ENCODE measurements at places on chromosomes 2 and 18.

- DNase-seq, result peak; percentile 87
Measured at GRCh38 chr2:200319548-200320337, 13.2 kb downstream of the SPATS2L start.

DNA sequence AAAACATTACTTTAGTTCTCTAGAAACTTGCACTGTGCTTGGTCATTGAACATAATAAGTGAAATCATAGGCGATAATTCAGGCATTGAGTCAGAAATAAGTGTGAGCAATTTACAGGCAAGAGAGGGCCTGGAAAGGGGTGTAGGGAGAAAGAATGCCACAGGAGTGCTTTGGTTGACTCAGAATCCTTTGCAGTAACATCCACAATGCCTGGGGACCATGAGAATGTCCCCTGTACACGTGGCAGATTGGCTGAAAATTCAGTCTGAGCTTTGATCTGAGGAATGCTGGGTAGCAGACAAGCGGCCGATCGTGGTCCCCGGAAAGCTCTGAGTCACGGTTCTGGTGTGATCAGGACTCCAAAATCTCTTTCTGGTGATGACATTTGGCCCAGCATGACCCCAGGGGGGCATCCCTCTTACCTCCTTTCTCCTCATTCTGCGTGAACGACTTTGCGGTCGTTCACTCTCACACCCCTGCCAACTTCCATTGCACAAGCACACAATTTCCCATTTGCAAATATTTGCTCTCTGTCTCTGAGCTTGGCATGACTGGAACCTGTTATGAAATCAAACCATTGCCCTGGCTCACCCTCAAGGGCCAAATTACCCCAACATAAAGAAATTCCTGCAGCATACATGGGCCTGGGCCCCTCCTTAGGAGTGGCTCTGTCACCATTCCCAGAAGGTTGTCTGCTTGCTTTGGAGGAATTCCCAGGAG is 305.0 kb upstream of the EPAS1 start:
- peak; percentile 30 for DNase-seq

DNA sequence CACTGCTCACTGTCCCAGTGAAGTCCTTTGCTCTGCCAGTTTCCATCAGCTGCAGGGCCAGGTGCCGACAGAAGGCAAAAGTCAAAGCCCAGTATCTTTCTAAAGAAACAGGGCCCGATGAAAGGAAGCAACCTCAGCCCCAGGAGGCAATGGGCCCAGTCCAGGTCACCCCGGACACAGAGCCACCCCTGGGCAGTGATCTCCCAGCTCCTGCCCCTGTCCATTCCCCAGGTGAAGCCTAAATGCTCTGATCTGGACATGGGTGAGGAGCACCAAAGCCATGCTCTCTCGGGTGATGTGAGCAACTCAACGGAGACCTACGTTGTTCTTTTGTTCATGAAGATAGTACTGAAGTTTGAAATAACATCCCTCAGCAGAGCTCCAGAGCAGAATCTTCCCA is 61.6 kb downstream of the HDAC4 start:
- no peak for DNase-seq

DNA sequence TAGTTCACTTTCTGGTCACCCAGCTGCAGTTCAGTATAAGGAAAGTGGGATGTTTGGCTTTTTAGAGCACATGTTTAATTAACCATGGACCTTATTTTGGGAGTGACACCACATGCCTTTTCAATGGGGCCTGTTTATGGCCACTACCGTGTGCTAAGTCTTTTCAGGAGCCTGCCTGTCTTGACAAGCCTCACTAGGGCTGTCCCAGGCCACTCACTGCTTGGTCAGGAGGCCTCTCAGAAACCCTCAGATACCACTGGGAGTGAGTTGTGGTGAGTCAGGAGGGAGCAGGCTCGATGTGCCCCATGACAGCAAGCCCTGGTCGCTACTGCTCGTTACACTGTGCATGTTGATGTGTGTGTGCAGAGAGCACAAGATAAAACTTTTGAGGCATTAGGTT is 123.0 kb downstream of the MAP4K4 start:
- peak; percentile 84 for DNase-seq

- no peak for DNase-seq
Measured at GRCh38 chr18:69998523-69998987, 50.9 kb upstream of the CD226 start.

DNA sequence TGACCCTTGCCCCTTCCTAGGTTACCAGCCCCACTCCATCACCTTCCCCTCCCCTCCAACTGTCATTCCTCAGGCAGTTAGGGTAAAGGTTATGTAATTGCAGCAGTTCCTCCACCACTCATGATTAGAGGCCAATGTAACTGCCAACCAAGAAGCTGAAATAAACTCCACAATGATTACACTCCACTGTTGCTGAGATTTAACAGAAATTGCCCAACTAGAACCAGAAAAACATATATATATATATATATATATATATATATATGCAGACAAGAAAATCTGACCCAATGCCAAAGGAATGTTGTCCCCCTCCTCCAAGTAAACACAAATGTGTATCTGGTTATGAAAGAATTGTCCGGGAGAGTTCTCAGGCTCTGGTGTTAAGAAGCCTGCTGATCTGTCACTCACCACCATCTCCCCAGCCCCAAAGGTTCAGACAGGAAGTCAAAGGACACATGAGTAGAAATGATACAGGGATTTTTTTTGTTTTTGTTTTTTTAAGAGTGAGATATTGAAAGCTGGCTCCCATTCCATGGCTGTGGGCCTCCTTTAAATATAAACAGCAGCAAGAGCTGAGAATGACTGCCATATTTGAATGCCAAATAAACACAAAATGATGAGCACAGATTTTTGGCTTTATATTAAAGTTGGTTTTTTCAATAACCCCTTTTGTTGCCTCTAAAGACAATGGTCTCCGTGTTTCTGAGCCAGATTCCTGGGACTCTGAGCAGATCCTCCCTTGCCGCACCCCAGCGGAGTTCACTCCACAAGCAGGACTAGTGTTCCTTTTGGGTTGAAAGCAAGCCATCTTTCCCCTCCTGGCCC is 127.2 kb upstream of the MAPRE2 start:
- DNase-seq, result peak; percentile 97

GRCh38 chr2:43443282-43443681 is 152.6 kb downstream of the THADA start:
- no peak for DNase-seq

GRCh38 chr2:15640784-15641183 is 49.1 kb downstream of the DDX1 start:
- DNase-seq, result no peak

GRCh38 chr2:42930025-42930581 is 137.7 kb upstream of the HAAO start:
- DNase-seq, result peak; percentile 93

DNA sequence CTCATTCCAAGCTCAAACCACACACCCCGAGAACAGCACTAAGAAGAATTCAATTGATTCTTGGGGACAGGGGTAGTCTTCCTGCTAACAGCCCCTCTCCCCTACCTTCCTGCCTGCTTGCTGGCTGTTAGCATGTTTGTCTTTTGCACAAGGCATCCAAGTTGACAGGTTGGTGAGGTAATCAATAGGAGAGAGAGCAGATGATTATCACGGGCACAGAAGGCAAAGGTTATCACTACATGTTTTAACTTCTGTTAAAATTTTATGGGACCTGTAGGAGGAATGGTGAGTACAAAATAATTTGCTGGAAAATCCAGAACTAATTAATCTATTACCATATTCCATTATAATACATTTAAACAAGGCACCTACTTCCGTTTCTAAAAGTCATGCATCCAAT is 442.1 kb upstream of the TCF4 start:
- no peak for DNase-seq

DNA sequence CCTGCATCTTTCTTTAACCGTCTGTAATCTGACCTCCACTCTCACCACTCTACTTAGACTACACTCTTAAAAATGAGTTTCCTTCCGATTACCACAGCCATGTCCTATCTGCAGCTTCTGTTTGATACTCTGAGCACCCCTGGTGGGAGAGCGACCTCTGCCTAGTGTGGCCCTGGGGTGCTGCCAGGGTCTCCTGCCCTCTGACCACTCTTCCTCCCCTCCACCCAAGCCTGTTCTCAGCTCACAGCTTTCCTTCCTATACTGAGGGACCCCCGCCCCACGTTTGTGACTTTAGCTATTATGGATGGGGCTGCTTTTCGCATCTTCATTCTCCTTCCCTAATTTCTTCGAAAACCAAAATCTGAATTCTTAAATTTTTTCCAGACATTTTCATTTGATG is 132.7 kb downstream of the KCTD1 start:
- no peak for DNase-seq

DNA sequence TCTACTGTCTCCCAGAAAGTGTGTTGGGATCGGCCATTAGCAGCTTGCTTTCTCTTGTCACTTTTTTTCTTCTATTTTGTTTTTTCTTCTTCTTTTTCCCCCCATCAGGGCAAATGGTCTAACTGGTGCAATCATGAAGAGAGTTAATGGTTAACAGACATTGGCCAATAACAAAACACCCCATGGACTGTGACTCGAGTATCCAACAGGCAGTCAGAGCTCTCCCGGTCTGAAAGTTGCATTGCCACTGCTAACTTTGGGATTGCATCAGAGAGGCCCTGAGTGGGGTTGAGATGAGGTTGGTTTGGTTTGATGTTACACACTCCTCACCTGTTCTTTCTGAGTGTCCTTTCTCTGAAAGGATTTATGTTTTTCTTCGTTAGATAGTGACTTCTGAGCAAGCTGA is 12.9 kb upstream of the SNORC start:
- peak; percentile 56 for DNase-seq

DNA sequence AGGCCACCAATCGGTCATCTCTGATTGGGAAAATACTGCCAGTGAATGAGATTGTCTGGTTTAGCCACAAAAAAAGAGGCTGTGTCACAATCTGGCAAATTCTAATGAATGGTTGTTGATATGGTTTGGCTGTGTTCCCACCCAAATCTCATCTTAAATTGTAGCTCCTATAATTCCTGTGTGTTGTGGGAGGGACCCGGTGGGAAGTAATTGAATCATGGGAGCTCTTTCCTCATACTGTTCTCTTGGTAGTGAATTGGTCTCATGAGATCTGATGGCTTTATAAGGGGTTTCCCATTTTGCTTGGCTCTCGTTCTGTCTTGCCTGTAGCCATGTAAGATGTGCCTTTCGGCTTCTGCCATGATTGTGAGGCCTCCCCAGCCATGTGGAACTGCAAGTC is 838.3 kb downstream of the SLC4A3 start:
- no peak for DNase-seq

DNA sequence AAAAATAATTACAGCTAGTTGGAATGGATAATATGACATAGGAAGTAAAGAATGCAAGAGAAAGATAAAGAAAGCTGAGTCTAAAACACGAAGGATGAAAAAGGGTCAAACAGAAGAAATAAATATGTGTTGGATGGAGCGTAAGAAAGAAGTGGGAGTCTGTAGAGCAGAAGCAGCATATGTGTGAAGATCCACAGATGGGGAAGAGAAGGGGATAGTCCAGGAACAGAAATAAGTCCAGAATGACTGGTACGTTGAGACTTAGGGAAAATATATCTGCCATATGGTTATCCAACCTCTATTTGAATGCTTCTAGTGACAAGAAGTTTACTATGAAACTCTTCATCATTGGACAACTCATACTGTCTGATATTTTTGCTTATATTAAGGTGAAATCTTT is 18.0 kb downstream of the ABCA12 start:
- DNase-seq, result no peak

DNA sequence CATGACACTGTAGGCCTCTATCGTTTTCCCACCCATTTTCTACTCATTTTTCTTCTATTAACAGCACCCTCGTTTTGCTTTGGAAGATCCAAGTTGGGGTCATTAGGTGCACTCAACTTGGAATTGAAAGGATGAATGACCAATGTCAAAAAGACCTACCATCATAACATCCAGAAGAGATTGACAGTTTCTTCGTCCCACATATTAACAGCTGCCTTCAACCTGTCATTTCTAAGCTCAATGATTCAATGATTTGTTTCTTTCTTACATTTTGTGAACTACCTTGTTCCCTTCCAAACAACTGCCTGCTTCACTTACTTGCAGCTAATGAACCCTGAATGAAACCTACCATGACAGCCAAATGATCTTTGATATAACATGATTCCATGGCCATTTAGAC is 224.0 kb upstream of the KCNH7 start:
- no peak for DNase-seq

GRCh38 chr2:198285216-198285615 is 480.8 kb downstream of the PLCL1 start:
- no peak for DNase-seq

DNA sequence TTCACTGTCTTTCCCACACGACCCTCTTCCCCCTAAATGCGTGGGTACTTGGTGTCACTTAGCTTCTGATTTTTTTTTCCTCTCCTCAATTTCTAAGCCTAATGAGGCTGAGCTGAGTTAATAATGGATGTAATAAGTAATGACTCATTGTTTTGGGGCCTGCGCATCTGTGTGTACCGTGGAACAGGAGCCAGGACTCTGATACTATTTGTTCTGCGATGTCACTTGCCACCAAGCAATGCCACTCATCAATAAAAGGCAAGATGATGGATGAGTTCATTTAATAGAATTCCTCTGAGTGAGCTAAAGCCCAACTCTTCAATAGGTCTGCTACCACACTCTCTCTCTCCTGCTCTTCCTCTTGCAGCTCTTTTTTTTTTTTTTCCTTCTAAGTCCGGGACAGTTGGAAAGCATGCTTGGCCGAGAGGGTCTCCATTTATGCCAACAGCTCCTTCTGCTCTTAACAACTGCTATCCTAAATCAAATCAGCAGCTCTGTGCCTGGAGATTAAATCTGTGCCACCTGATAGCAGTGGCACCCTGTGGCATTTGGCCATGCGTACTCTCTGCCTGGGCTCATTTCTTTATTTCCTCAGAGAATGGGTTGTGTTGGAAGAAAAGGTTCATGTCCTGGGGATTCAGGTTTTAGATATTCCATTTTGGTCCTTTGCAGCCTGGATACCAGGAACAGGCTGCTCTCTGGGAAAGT is 1284.2 kb upstream of the PIK3C3 start:
- no peak for DNase-seq

DNA sequence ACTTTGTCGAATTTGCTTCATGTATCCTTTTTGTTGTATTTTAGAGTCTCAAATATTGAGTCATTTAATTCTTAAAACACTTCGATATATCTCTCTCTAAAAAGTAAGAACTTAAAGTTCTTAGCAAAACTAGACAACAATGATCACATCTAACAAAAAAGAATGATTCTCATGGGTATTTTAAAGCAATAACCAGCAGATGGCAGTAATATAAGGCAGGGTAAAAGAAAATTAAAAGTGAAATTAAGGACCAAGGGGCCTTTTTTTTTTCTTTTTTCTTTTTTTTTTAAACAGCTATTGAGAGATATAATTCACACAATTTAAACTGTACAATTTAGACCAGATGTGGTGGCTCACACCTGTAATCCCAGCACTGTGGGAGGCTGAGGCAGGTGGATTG is 9.9 kb upstream of the AOX1 start:
- DNase-seq, result peak; percentile 45

Data from choroid plexus epithelial cell (primary cell).